ENCODE measurements at places on chromosomes 13 and 19.

DNA sequence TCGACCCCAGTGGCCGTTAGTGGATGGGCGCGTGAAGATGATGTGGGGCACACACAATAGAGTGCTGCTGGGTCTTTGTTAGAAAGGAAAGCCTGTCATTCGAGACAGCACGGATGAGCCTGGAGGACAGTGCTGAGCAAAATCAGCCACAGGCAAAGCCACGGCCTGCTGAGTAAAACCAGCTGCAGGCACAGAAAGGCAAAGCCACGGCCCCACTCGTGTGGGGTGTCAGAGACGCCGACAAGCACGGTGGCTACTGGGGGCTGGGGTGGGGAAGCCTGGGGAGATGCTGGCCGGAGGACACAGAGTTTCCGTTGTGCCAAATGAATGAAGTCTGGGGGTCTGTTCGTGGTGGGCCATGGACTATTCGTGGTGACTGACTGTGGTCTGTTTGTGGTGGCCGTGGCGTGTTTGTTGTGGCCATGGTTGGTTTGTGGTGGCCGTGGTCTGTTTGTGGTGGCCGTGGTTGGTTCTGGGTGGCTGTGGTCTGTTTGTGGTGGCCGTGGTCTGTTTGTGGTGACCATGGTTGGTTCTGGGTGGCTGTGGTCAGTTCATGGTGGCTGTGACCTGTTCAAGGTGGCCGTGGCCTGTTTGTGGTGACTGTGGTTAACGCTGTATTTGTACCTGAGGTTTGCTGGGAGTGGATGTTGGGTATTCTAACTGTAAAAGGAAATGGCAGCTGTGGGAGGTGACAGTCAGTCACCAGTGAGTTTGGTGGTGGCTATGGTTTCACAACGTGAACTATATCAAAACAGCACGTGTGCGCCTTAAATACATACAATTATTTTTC is 36.3 kb downstream of the MCF2L start:
- DNase-seq = peak; percentile 13

- no peak for DNase-seq
These were observed 1.3 kb downstream of the TSHZ3 start for GRCh38 chr19:31347828-31348392.

- no peak for DNase-seq
These were observed 5.5 kb downstream of the UPK1A start for GRCh38 chr19:35671818-35672217.

DNA sequence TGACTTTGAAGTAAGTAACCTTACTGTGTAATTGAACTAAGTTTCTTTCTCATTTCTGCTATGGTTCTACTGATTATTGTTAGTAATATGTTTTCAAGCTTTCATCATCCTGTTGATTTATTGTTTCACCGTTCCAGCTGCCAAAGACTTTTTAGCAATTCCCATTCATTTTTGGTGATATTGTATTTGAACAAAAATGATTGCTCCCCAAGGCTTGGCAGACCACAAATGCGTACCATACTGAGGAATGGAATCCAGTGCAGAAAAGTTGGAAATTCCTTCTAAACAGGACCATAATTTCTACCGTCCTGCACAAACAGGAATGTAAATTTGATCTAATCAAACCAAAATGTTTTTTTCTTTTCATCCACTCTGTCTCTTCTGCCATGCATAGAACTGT is 10.7 kb downstream of the EPSTI1 start:
- DNase-seq = no peak

DNA sequence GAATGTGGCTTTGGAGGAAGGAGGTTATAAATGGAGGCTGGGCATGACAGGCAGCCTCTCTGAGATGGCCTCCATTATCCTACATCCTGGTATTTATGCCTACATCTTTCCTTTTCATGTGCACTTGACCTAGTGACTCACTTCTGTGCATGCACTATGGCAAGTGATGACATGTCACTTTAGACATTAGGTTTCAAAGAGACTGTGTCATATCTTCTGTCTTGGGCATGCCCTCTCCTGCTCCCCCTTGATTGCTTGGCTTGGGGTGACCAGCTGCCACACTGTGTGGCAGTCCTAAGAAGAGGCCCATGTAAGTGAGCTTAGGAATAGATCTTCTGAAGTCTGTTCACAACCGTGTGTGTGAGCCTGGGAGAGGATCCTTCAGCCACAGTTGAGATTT is 472.8 kb downstream of the FGF9 start:
- DNase-seq = no peak

DNA sequence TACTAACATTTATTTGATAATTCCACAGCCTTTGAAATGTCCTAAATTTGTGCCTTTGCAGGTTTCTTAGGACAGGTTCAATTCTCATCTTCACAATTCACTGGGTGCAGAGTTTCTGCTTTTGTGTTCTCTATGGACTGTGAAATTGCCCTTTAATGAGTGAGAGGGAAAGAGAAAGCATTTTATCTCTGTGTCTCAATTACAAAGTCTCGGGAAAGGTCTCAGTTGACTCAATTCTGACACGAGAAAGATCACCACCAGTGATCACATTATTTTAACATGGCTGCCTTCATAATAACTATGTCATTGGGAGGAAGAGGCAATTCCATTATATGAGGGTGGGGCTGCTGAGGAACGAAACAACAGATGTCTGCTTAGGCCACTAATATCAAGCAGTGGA is 26.2 kb upstream of the LRCH1 start:
- no peak for DNase-seq

DNA sequence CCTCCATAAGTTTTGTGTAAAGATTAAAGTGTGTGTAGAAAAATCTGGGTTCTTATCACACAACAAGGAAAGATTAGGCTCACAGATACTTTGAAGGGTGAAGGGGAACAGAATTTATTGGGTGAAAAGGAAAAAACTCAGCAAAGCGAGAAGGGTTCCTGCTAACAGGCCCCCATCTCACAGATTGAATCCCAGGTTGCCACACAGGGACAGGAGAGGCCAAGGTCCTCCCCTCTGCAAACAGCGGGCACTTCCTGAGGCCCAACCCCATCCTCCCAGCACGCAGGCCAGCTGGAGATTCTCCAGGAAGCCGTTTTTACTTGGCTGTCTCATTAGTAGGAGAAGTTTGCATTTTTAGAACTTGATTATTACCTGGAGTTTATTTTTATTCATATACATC is 15.2 kb upstream of the ERCC5 start:
- no peak for DNase-seq

DNA sequence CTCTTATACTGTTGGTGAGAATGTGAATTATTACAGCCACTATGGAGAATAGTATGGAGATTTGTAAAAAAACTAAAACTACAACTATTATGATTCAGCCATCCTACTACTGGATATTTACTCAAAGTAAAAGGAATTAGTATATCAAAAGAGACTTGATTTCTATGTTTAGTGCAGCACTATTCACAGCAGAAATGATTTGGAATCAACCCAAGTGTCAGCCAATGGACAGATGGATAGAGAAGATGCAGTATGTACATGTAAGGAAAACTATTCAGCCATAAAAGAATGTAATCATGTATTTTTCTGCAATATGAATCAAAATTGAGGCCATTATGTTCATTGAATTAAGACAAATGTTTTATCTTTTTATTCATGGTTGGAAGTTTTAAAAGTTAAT is 1705.5 kb downstream of the SLITRK1 start:
- no peak for DNase-seq

GRCh38 chr19:5131031-5131505 is 162.2 kb downstream of the KDM4B start:
- no peak for DNase-seq
